Stimulated activated CD4-positive, alpha-beta T cell treated with anti-CD3 and anti-CD28 coated beads, Interleukin-4, amount 100 ng/mL, for 1 hour (primary cell): ENCODE measurements at places on chromosomes 5 and 9.

DNA sequence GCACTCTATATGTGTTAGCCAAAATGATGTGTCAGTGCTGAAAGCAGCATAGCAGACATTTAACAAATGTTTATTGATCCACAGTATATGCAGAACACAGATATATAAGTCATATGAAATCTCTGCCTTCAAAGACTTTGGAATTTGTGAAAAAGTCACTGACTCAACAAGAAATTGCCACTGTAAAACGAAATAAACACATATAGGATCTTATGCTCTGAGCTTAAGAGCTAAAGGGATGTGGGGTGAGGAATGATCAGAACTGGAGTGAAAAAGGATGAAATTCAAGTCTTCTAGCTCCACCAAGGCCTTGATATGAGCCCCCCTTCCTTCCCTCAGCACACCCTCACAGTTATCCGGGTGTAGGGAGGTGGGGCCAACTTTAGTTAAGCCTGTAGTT lies 49.9 kb downstream of the PLAC8L1 start:
- no peak for DNase-seq

- peak; percentile 38 for DNase-seq
These were observed 597 bp upstream of the TMEM250 start for GRCh38 chr9:136119061-136119882.

- DNase-seq, result no peak
These were observed 127.4 kb downstream of the COMMD10 start for GRCh38 chr5:116212225-116212624.

DNA sequence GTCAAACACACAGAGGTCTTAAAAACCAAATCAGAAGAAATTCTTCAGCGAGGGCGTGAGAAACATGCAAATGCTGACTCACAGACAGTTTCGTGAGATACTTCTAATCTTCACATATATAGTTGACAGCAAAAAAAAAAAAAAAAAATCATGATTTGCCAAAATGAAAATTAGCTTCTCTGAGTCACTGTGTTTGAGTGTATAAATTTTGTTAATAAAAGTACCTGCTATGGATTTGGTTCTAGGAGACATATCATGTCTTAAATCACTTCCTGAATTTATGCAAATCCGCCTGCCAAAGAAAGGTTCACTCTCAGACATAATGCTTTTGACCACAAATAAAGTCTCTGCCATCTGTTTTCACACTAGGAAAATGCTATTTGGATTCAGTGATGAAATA lies 114.3 kb downstream of the SLC1A3 start:
- DNase-seq, result no peak

GRCh38 chr5:178461004-178461730 lies 129.0 kb downstream of the COL23A1 start:
- DNase-seq, result peak; percentile 43

GRCh38 chr5:32465076-32465475 lies 20.5 kb upstream of the ZFR start:
- no peak for DNase-seq

GRCh38 chr9:122126331-122127261 lies 33.0 kb downstream of the NDUFA8 start:
- DNase-seq, result no peak

DNA sequence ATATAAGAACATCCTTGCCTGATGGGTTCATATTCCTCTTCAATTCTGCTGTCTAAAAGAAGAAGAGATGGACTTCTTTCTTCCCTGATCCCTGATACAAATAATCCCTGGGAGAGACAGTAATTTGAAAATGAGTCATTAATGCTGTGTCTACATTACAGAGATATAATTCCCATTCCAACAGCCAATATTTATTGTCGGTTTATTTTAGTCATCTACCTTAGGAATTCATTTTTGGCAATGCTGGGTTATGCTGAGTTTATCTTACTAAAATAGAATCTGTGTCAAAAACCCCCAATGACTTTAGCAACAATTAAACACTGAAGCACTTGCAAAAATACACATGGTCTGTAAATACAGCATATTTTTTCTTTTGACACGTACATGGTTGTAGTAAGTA lies 23.9 kb downstream of the ZNF474 start:
- no peak for DNase-seq

- no peak for DNase-seq
These were observed 77.8 kb upstream of the CCDC112 start for GRCh38 chr5:115374057-115374775.

GRCh38 chr5:160463740-160464465 lies 42.2 kb downstream of the PTTG1 start:
- no peak for DNase-seq

DNA sequence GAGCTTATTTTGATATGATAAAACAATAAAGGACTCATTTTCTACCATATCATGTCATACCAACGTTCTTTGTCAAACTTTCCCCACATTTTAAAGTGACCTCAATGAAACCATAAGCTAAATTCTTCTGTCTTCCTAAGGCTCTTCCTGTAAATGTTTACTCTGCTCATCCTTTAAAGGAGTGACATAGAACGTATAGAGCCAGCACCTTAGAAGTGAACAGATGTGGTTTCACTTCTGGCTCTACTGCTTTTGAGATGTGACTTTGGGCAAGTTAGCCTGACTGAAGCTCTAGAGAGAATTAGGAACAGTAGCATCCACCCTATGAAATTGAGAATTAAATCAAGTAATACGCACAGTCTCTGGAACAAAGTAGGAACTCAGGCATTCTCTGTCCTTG lies 24.1 kb downstream of the SAR1B start:
- DNase-seq, result no peak

GRCh38 chr9:10112798-10113197 lies 500.0 kb downstream of the PTPRD start:
- DNase-seq, result no peak

DNA sequence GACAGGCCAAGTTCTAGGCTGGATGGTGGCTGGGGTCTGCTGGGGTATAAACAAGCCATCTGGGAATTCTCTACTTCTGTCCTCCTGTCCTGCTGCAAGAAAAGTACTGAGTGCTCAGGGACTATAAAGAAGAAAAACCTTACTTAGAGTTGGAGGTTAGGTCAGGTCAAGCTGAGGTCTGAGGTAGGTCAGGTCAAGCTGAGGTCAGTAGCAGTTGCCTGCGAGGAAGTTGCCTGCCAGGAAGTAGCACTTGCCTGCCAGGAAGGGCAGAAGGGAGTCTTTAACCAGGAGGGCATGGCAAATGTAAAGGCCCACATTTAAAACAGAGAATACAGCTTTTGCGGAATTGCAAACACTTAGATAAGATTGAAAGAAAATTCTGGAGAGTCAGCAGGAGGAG lies 51.3 kb upstream of the PRLR start:
- no peak for DNase-seq

- no peak for DNase-seq
These were observed 16.7 kb upstream of the KIF27 start for GRCh38 chr9:83937861-83938455.

DNA sequence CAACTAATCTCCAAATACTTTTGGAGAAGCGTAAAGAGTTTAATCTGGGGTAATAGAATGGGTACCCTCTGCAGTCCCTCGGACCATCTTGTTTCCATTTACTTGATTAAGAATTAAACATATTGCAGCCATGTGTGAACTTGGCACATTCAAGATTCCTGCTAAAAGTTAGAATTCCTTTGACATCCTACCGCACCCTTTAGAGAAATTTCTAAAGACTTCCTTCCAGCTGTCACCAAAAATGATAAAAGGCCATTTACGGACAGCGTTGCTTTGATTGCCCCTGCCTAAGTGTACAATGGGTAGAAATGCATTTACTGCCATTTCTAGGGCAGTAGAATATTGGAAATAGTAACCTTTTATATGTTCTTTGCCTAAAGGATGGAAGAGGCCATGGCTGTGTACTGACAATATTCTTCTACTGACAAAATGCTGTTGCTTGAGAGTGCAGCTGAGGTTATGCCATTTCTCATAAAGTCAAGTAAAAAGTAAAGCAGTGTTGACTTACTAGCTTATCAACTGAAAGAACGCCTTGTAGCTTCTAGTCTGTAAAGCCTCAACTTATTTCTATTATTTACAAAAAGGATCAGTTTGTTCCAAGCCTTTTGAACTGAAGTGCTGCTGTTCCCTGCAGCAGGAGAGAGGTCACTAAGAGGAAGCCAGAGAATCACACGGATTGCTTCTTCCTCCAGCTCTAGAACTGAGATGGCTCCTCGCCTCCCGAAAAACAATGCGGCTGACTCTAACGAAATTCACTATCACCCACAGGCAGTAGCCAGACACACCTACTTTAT lies 139.8 kb upstream of the BASP1 start:
- no peak for DNase-seq

- DNase-seq, result no peak
These were observed 3.1 kb upstream of the ZNF474 start for GRCh38 chr5:122126177-122126755.

DNA sequence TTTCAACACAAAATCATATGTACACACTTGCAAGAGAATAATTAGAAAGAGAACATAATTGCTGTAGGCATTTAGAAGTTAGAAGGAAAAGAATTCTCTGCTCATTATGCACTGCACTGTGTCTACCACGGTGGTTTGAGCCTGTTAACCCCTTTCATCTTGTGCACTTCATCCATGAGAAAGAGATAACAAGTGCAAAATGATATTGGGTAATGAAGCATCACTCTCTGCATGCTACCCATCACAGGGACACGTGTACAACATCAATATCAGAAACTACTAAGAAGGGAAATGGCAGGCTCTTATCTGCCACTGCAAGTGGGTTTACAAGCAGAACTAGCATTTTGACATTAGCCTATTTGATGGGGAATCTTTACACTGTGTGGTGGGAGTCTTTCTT lies 202.6 kb downstream of the CDH12 start:
- no peak for DNase-seq

GRCh38 chr5:151130922-151131891 lies 26.4 kb downstream of the ANXA6 start:
- DNase-seq, result peak; percentile 16

DNA sequence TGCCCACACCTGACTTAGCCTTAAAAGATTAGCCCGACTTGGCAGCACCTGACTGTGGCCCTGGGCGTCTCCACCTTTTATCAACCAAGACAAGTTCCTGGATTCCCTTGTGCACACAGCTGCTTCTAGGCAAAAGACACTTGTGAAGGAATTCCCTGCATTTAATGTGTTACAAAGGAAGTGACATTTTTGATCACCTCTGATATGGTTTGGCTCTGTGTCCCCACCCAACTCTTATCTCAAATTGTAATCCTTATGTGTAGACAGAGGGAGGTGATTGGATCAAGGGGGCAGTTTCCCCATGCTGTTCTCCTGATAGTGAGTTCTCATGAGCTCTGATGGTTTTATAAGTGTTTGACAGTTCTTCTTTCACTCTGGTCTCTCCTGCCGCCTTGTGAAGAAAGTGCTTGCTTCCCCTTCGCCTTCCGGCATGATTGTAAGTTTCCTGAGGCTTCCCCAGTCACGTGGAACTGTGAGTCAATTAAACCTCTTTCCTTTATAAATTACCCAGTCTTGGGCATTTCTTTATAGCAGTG lies 2.6 kb upstream of the CPEB4 start:
- DNase-seq, result no peak

- DNase-seq, result no peak
These were observed 264.9 kb downstream of the PIK3R1 start for GRCh38 chr5:68480335-68480940.

DNA sequence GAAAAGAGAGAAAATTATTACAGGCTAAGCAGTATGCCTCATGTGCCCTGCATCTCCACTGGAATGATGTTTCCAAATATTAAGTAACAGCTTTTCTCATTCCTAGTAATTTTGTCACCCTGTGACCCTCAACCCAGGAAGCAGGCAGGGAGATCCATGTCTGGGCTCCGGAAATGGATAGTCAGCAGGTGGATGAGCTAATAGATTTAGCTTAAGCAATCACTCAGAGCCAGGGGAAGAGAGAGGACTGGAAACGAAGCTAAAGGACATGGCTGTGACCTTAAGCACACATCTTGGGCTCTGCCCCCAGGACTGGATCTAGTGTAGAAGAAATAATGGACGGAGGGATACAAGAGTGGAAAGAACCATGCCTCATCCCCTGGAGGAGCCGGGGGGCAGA lies 89.5 kb downstream of the ARSB start:
- DNase-seq, result no peak

DNA sequence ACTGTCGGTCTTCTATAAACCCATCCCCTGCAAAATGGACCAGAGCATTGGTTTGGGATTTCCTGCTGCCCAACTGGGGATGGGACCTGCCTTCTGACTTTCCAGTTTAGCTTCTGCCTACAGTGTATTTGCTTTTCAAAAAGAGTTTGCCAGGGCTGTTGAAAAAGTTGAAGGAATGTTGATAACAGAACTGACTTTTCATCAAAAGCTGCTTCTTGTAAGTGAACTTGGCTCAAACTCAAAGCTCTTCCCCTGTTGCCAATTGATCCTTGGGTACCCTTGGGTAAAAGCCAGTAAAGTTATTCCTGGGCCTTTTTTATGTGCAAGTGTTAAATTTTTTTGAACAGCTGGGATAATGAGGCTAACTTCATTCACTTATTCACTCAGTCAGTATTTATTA lies 142.9 kb upstream of the SLC30A5 start:
- DNase-seq, result no peak

GRCh38 chr9:18296702-18297055 lies 177.3 kb upstream of the ADAMTSL1 start:
- no peak for DNase-seq

- DNase-seq, result no peak
These were observed 26.2 kb downstream of the WWC1 start for GRCh38 chr5:168317521-168318147.

DNA sequence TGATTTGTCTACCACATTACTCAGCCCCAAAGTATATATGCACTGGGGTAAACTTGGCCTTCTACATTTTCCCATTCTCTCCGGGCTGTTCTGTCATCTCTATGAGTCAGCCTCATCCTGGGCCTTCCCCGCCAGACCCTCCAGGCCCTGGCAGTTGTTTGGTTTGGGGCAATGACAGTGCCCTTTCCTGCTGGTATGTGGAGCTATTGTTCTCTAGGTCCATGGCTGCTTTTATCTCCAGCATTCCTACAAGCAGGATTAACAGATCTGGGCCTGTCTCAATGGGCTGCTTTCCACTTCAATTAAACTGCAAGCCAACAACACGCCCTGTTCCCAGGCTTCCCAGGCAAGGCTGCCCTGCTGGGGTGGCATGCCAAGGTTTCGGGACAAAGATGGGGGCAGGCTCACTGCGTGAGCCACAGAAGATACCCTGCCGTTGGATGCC lies 136.4 kb downstream of the SLIT3 start:
- no peak for DNase-seq

GRCh38 chr9:15529566-15530324 lies 19.0 kb upstream of the PSIP1 start:
- DNase-seq, result no peak

- DNase-seq, result no peak
These were observed 103.0 kb downstream of the PCSK1 start for GRCh38 chr5:96329886-96330529.

- no peak for DNase-seq
These were observed 32.9 kb downstream of the NDFIP1 start for GRCh38 chr5:142141463-142141862.

GRCh38 chr5:17339841-17340240 lies 122.4 kb downstream of the BASP1 start:
- DNase-seq, result no peak

- DNase-seq, result no peak
These were observed 328.3 kb downstream of the TMEM167A start for GRCh38 chr5:82748688-82749460.

DNA sequence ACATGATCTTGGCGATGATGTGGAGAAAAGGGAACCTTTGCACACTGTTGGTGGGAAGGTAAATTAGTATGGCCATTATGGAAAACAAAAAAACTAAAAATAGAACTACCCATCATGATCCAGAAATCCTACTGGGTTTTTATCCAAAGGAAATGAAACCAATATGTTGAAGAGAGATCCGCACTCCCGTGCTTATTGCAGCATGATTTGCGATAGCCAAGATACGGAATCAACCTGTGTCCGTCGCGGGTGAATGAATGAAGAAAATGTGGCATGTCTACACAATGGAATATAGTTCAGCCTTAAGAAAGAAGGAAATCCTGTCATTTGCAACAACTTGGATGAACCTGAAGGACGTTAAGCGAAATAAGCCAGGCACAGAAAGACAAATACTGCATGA lies 84.5 kb downstream of the TTLL11 start:
- no peak for DNase-seq
